Heart left ventricle (tissue), 16 donors: ENCODE measurements at places on chromosomes 12 and 14. TPM values are rescaled to one million over a fixed set of nuclear protein-coding genes. Genes with fewer than 3 reads are reported as not detected.
A peak's percentile ranks its signal among the peaks of the same experiment; 100 is the strongest.

DNA sequence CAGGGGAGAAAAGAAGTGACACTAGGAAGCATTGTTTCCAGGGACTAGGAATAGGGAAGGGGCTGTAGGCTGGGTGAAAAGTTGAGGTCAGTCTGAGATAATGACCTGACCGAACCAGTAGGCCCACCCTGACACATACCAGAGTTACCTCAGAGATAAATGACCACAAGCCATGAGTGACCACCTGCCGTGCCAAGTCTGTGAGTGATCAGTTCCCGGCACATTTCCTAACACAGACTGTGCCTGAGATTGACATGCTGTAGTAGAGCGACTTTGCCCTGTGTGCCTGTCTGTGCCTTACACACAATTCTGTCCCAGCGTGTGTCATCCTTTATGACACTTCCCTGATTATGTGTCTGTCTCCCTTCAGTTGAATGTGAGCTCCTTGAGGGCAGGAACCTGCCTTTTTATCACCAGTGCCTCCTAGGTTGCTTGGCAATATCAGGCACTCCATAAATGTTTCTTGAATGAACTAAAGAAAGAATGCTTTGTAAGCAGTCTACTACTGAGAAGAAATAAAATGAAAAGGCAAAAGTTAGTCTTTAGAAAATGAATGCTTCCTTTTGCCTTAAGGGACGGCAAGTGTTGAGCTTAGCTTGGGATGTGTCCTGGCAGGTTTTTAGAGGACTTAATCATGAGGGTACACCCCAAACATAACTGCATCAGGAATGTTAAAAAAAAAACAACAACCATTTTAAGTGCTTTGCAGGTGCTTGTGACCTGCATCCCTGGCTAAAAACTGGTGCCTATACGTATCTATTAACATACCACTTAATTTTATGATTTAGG lies 9.6 kb upstream of the SSPN start:
- H3K4me1 ChIP-seq, result no peaks in the 10 kb centered on the region
- no peak overlapping the region for H3K4me3 ChIP-seq
- H3K36me3 ChIP-seq, result no peaks in the 10 kb centered on the region
- H3K27me3 ChIP-seq, result no peaks in the 10 kb centered on the region
- no peak overlapping the region for H3K27ac ChIP-seq

DNA sequence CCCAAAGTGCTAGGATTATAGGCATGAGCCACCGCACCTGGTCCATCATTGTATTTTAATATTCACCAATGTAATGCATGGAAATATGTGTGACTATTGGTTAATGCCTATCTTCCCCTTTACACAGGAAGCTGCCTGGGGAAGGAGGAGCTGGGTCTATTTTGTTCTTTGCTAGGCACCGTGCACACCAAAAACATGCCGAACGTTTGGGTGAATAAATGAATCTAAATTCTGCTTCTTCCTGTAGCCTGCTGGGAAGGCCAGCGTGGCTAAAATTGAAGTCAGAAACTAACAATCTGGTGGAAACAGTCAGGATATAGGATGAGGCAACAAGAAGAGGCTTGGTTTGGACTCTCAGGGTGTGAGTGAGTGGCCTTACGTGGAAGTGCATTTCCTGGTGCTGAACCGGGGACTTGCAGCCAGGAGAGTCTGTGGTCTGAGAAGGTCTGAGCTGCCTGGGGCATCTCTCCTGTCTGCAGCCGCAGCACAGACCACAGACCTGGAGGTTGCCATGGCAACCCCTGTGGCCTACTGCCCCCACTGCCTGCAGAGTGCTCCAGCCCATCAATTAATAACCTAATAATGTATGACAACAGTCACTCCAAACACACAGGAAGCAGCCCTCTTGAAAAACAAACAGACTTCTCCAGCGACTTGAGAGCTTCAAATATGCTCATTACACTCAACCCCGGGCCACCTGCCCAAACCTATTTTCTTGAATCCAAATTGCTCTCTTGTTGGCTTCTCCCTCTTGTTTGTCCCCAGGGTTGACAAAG lies 5.5 kb upstream of the GPR68 start:
- no peak for DNase-seq
- H3K27ac ChIP-seq, result no peak overlapping the region
- H3K36me3 ChIP-seq, result no peaks in the 10 kb centered on the region
- no peaks in the 10 kb centered on the region for H3K27me3 ChIP-seq
- no peak overlapping the region for H3K4me3 ChIP-seq
- H3K4me1 ChIP-seq, result peaks cover 5% of the 10 kb centered on the region

GRCh38 chr12:4320497-4320852 lies 538 bp upstream of the TIGAR start:
- peak overlapping the region; percentile 93 for H3K27ac ChIP-seq
- H3K4me1 ChIP-seq, result peaks cover 18% of the 10 kb centered on the region
- H3K27me3 ChIP-seq, result no peaks in the 10 kb centered on the region

GRCh38 chr12:92495108-92495507 lies 207.7 kb upstream of the PLEKHG7 start:
- no peak overlapping the region for H3K27ac ChIP-seq
- H3K4me3 ChIP-seq, result no peak overlapping the region
- no peaks in the 10 kb centered on the region for H3K36me3 ChIP-seq
- H3K27me3 ChIP-seq, result no peaks in the 10 kb centered on the region

POTEG gene
- not detected for total RNA-seq

C1R gene
- total RNA-seq, result 56.2 TPM
